ENCODE measurements at places on chromosomes 12 and 14.
A peak's percentile ranks its signal among the peaks of the same experiment; 100 is the strongest.

GRCh38 chr12:48198672-48198971, 4.5 kb downstream of the OR10AD1 start:
- peak; percentile 40 for DNase-seq

DNA sequence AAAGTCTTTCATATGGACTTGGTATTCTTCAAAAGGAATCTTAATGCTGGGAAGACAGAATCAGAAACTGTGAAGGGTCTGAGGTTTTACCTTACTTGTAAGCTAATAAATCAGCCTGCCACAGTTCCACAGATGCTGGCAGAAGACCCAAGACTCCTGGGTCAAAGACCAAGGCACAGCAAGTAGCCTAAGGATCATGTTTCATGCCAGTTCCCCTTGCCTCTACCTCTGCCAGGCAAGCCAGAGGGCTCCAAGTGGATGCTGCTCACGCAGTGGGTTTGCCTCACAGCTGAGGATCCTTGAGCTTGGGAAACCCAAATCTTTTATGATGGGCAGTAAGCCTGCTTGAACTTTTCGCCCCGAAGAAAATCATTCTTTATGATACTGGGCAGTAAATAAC, 15.2 kb upstream of the RXYLT1 start:
- no peak for DNase-seq

DNA sequence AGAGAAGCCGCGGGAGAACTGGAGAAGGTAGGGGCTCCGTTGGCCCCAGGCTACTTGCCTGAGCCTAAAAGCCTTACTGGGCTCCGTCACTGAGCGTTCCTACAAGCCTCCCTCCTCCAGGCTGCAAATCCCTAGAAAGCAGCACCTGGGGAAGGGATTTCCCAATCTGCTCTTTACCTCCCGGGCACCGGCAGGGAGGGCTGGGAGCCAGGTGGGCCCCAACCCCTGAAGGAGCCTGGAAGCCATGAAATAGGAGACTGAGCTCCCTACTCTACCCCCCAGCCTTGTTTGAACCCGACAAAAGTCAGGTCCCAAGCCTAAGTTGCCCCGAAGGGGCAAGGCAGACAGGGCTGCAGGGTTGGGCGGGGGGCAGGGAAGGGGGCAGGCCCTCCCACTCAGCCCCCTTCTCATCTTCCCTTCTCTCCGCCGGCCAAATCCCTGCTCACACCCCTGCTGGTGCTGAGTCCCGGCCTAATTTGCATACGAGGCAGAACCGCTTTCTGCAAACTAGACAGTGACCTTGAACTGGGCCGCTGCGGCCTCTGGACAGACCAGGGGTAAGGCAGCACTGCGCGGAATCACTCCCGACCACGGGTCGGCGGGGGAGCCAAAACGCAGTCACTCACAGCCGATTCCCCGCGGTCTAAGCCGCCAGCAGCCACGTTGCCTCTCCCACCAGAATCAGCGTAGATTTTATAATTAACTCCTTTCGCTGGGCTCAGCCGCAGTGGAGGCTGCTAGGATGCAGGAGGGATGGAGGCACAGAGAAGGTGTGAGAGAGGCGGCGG, 3.7 kb upstream of the HOXC12 start:
- no peak for DNase-seq

DNA sequence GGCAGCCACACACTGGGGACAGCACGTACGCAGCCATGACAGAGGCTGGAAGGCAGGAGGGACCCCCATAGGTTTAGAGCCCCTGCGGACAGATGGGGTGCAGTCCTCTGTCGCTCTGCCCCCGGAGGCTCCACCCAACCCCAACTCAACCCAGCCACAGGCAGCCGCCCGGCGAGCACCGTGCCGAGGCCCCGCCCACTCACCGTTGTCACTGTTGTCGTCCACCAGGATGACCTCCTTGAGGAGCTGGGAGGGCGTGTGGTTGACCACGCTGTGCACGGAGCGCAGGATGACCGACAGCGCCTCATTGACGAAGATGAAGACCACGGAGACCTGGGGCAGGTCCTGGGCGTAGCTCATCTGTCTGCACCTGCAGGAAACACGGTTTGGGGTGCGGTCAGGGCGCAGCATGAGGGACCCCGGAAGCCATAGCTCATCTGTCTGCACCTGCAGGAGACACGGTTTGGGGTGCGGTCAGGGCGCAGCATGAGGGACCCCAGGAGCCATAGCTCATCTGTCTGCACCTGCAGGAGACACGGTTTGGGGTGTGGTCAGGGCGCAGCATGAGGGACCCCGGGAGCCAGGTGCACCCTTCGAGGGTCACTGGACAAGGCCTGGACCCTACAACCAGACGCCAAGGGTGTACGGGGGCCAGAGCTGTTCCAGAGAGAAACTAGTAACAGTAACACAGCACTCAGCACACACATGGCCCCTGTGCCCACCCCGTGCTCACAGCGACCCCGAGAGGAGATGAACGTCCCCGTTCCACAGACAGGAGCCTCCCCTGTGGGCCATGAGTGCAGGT, 66.9 kb downstream of the GALNT9 start:
- DNase-seq = no peak

DNA sequence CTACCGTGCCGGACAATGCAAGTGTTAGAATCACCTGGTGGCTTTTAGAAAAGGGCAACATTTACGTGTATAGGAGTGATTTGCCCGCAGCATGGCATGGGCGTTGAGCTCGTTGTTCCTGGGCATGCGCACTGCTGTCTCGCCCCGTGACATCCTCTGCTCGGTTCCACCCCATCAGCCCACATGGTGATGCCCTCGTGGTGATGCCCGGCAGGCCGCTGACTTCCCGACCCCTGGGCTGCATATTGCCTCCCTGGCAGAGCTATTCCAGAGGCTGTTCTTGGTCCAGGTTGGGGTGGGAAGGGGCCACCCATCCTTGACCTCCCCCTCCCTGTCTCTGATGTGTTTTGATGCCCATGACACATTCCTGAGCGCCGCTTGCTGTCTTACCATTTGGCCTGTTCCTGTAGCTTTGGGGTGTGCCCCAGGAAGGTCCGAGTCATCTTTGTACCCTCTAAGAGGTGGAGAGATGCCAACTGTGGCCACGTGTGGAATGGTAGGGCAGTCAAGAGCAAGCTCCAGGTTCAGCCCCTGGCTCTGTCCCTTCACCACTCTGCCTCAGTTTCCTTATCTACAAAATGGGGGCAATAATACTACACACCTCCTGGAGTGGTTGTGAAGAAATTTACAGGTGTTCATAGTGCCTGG, 4.8 kb downstream of the HIP1R start:
- DNase-seq = no peak

GRCh38 chr14:30864934-30865333, 9.4 kb upstream of the COCH start:
- no peak for DNase-seq

DNA sequence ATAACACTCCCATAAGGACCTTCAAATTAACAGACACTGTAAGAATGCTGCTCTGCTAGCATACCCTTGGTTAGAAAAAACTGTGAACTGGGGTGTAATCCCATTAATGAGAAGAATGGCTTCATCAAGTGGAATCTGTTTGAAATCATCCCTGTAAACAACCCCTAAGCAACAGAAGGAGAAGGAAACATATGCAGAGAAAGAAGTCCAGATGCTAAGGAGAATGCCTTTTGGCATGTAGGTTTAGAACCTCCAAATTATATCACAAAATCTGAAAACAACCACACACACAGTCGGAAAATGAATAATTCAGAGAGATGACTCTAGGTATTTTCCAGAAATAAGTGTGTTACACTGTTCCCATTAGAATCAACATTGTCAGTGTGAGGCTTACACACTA, 140.2 kb downstream of the NUAK1 start:
- no peak for DNase-seq

DNA sequence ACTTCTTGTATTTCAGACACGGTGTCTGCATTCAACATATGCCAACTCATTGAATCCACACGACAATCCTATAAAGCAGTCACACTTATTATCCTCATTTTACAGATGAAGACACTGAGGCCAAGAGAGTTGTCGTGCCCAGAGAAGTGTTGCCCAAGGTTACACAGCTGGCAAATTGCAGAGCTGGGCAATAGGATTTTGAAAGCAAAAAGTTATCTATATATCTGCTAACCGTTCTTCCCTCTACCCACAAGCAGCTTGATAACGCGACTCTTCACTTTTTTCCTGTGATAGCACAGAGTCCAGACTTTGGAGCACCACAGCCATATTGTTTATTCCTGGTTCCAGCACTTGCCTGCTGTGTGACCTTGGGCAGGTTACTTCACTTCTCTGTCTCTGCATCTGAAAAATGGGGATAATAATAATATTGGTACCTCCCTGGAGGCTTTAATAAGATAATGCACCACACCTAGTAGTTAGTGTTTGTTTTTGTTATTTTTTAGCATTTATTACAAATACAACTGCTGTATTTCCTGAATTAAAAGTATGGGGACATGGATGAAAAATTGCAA, 82.2 kb downstream of the CHST11 start:
- DNase-seq = no peak

GRCh38 chr12:10802587-10802986, at the start of gene TAS2R7:
TSS of gene TAS2R7 (minus strand) at chr12:10802627. CDS start at chr12:10802570, 57 bp downstream.
- DNase-seq = no peak

GRCh38 chr14:24095271-24096068, 1.4 kb downstream of the PCK2 start:
- DNase-seq = peak; percentile 79

DNA sequence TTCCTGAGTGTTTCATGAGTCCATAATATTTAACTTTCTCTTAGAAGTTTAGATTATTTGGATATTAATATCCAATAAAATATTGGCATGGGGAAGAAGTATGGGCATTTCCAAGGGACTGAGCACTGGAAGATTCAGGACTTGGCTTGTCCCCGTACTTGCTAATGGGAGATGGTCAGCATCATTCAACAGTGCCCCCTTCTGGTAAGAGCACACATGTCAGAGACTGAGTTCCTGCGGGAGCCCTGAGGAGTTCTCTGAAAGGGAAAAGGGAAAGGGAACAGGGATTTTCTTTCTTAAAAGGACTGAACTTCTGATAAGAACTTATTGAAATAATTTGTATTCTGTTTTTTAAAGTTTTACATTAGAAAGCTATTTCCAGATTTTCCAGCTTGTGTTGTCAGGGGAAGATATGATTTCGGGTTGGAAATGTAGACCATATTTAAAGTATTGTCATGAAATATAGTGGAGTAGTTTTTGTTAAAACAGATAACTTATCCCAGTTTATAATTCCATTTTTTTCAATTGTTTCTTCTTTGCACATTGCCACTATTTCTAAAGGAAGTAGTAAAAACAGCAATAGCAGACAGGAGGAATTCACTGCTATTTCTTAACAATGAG, 59.8 kb upstream of the C12orf71 start:
- DNase-seq = peak; percentile 49

DNA sequence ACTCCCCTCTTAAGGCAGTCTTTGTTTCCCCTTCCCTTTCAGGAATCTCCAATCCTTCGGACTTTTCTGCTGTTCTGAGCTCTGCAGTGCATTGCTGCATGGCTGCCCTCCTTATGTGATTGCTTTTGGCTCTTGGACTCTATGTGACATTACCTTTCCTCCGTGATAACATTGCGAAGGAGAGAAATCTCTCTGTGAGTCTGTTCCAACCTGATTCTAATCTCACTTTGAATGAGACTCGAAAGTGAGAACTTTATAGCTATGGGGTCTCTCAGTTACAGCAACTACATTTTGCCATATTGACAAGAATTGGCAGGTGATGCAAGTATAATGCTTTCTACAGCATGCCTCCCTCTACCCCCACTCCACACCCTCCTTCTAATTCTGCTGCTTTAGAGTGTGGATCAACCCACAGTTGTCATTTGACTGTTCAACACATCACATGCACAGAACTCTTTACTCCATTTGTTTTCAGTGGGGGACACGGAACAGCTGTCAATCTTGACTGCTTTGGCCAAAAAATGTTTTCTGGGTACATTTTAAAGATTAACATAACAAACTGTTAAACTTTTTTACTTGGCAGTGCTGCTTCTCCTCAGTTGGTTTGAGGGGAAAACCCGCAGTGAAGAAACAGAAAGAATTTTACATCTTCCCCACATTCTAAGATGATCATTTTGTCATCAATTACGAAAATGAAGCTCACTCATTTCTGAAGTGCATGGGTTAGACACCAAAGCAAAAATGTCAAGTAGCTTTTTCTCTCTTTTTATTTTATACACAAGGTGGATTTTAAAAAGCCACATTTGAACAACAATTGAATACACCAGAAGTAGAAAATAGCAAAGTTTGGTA, 125.5 kb upstream of the RMST start:
- DNase-seq = no peak

- no peak for DNase-seq
Observed at GRCh38 chr12:76340680-76341435, 7.4 kb downstream of the BBS10 start.

DNA sequence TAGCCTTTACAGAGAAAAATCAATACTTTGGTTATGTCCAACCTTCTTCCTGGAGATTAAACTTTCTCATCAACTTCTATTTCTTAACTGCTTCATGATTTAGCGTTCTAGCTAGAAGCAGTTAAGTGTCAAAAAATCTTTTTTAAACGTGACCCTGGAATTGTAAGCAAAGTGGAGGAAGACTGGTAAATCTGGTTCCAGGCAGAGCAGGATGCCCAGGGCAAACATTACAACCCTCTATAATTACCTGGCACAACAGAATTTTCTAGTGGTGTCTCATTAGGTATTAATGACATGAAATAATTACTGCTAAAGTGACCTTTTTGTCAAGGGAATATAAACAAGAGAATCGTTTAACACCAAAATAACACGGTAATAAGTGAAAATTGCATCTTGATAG, 320.8 kb downstream of the MED13L start:
- DNase-seq = no peak

- no peak for DNase-seq
Observed at GRCh38 chr12:14886271-14886670, 617 bp upstream of the MGP start.

DNA sequence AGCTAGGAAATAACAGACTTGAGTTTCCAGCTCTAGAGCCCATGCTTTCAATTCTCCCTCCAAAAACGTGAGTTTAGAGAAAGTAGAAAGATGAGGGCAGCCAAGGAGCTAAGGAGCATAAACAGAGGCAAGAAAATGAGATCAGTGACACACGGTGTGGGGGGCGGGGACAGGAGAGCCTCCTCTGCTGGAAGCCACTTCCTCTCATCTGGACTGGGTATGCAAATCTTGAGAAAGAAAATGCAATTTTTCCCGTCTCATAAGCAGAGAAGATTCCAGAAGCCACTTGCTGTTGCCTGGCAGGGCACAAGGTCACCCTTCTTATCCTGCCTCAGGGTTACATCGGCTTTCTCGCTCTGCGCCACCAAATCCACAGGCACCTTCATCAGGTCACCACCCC, 6.0 kb downstream of the OR10P1 start:
- DNase-seq = peak; percentile 55

GRCh38 chr12:124694250-124694649, 126.8 kb upstream of the NCOR2 start:
- DNase-seq = peak; percentile 15
